ENCODE measurements at places on chromosomes 7 and 10. TPM values are rescaled to one million over a fixed set of nuclear protein-coding genes. Genes with fewer than 3 reads are reported as not detected.

Gene SYT15B
- total RNA-seq, result not detected

Gene UPK3BL2
- 79.9 TPM for total RNA-seq

Gene SPDYE8
- not detected for total RNA-seq

Gene TAS2R41
- not detected for total RNA-seq

Gene MBL2
- not detected for total RNA-seq

Measured in B cell (primary cell).